ENCODE measurements at places on chromosomes 1 and 21.

DNA sequence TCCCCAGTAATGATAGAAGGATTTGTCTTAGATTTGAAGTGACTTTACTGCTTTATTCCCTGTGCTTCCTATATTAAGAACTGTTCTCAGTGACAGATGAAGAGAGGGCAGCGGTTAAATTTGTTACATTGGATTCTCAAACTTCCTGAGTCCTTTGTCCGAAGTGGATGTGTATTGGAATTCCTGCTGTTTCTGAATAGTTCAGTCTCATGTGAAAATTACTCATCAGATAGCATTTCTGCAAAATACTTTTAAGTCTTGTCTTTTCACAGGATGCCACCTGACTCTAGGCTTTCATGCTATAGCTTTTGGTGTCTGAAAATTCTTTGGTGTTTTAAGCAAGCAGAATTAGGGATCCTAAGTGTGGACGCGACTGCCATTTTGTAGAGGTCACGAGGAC lies 83.6 kb downstream of the PRDM2 start:
- no peak for DNase-seq

DNA sequence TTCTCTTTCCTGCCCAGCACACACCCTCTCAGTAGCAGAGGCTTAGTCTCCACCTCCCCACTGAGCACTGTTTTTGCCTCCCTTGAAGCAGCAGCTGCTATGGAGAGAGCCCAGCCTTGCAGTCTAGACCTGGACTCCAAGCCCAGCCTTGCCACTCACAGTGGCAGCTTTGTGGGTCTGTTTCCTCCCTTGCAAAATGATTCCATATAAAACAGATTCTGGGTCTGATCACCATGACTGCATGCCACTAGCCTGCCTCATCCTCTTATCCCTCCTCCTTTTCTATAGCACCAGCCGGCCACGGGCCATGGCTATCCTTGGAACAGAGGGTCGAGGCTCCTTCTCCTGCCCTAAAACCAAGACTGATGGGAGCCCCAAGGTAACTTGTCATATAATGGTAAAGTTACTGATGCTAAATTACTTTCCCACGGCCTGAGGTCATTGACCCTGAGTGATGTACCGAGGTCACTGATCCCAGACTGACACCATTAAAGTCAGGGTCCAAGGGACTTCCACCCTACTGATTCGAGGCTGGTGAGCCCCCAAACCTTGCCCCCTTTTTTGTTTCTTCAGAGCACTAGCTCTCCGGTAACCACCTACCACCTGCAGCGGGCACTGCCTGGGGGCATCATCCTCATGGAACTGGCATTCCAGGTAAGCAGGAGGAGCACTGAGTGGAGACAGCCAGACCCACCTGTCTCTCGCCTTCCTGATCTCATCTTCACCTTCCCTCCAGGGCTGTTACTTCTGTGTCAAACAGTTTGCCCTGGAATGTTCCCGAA lies 7.9 kb downstream of the HYI start:
- no peak for DNase-seq

DNA sequence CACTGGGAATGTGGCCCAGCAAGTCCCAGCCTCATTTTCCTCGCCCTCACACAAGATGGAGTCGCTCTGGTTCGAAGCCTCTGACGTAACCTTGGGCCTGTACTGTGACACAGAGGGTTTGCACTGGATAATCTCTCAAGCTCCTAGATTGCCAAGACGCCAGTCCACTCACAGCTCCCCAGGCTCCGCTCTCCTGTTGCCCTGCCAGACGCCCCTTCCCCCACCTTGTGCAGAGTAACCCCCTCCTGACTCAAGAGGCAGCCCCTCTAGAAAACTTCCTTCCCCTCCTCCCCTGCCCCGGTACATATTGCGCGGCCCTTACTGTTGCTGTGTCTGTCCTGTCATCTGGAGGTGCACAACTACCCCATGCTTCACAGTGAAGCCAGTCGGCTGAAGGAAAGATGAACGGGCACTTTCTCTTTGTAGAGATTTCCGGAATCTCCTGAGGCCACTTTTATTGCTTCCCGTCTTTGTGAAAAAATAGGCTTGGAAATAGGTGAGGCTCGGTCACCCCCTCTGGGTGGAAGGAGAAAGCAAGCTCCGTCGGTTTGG lies 981 bp upstream of the KIAA1614 start:
- no peak for DNase-seq

- no peak for DNase-seq
These were observed 1450.1 kb downstream of the KCNT2 start for GRCh38 chr1:195158091-195158490.

- no peak for DNase-seq
These were observed 70.3 kb downstream of the OLFML2B start for GRCh38 chr1:161953256-161953920.

DNA sequence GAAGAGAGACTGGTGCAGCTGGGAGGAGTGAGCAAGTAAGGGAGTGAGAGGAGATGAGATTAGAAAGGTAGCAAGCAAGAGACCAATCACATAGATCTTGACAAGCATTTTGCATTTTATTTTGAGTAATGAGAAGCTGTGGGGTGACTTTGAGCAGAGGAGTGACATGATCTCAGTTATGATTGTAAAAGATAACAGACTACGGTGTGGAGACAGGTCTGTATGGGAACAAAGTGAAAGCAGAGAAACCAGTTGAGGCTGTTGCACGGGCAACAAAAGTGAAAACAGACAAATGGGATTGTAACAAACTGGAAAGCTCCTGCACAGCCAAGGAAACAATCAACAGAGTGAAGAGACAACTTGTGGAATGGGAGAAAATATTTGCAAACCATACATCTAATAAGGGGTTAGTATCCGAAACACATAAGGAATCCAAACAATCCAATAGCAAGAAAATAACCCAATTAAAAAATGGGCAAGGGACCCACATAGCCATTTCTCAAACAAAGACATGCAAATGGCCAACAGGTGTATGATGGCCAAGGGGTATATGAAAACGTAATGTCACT lies 68.4 kb downstream of the SNRPE start:
- DNase-seq: no peak

DNA sequence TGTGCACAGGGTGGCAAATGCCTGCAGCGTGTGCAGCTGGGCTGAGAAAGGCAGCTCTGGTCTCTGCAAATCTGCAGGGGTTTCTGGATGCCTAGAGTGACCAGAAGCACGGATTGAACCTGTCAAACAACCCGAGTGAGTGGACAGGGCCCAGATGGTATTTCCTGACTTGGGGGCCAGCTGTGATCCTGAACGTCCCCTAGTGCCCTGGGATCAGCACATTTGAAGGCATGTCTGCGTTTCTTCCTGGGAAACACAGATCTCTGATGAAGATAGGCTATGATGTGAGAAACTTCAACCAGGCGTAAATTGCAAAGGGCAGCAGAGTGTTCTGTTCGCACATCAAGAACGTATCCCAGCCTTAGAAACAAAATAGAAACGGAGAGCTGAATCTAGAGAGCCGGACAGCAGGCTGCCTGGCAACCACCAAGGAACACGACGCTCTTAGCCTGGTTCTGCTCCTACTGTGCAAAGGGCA lies 163.1 kb downstream of the KCNJ6 start:
- no peak for DNase-seq

- no peak for DNase-seq
These were observed 15.8 kb downstream of the RCC1 start for GRCh38 chr1:28521502-28522164.

GRCh38 chr1:160131803-160132565 lies 16.4 kb downstream of the ATP1A2 start:
- DNase-seq: no peak

DNA sequence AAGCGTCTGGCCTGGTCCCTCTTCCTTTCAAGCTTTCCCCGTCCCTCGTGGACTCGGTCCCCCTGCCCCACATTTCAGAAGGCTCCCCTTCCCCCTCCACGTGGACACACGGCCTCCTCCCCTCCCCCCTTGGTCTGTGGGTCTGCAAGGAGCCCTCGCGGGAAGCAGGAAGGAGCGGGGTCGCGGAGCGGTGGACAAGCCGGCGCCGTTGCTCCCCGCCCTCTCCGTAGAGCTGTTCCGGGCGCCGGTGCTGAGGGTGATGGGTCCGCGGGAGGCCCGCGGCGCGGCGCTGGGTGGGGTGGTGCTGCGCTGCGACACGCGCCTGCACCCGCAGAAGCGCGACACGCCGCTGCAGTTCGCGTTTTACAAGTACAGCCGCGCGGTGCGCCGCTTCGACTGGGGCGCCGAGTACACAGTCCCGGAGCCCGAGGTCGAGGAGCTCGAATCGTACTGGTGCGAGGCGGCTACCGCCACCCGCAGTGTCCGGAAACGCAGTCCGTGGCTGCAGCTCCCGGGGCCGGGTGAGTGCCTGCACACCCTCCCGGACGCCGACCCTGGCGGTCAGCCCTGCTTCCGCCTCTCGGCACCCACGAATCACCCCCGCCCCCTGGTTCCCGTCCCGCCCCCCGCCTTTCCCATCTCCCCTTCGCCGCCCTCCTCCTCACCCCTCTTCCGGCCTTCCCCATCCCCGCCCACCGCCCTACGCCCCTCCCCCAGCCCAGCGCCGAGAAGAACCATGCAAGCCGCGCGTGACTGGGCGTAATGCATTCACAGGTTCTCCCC lies 5.3 kb downstream of the FCRLB start:
- DNase-seq: peak; percentile 66

DNA sequence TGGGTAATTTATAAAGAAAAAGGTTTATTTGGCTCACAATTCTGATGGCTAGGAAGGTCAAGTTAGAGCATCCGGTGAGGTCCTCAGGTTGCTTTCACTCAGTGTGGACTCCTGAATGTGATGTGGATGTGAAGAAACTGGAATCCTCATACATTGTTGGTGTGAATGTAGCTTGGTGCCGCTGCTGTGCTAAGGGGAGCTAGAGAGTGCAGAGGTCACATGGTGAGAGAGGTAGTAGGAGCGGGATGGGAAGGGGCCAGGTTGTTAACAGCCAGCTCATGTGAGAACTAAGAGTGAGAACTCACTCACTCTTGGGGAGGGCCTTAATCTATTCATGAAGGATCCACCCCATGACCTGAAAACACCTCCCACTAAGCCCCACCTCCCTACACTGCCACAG lies 21.8 kb downstream of the ITSN1 start:
- DNase-seq: no peak

DNA sequence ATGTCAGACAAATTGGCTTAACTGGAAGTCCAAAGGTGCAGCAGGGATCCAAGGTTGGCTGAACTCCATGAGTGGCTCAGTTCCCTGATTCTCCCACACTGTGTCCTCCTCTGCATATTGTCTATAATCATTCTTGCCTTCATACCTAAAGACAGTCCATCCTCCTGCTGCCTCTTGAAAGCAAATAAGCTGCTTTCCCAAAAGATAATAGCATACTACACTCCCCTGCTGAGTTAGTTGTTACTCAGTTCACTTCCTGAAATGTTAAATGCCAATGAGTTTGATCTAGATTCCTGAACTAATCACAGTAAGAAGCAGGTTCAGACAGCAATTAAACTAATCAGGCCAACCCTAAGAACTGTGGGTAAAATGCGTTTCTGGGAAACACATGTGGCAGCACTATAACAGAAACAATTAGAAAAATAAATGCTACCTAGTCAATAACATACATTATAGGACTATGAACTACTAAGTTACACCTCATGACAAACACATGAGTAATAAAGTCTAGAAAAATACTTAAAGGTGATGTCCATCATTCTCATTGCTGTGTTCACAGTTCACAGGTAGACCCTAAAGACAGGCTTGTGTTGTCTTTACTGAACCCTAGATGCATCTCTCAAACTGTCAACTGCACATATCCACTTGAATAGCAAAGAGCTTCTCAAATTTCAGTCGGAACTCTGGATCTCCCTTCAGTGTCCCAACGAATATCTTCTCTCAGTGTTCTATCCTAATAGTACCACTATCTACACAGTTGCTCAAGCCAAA lies 50.8 kb upstream of the BOLA1 start:
- DNase-seq: no peak

- no peak for DNase-seq
These were observed 25.7 kb downstream of the CTH start for GRCh38 chr1:70436622-70437251.

DNA sequence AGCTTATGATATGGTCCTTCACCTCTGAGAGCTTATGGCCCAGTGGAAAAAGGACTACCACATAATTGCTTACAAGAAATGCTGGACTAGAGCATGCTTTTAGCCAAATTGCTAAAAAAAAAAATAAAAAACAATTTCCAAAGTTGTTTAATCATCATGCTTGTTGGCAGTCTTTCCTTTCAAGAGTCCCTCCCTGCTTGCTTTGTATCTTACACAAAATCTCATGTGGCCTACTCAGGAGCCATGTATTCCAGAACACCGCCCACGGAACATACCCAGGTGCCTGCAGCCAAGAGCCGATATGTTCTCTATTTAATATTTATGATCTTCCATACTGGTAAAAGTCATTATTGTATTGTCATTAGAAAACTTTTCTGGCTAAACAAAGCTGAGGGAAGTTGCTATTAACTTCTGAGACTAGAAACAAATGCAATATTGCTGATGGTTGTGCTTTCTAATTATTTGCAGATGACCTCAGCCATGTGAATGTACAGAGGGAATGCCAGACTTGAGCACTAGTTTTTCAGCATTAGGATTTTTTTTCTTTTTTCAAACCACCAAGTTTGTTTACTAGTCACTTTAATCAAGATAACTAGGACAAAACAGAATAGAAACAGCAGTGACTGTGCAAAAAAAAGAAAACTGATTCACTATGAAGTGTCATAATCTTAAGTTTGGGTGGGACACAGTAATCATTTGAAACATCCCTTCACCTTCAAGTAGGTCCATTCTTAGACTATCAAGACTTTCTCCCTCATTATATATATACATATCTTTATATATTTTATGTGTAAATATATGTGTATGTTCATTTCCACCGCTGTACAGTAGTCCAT lies 129.3 kb upstream of the GORAB start:
- no peak for DNase-seq

DNA sequence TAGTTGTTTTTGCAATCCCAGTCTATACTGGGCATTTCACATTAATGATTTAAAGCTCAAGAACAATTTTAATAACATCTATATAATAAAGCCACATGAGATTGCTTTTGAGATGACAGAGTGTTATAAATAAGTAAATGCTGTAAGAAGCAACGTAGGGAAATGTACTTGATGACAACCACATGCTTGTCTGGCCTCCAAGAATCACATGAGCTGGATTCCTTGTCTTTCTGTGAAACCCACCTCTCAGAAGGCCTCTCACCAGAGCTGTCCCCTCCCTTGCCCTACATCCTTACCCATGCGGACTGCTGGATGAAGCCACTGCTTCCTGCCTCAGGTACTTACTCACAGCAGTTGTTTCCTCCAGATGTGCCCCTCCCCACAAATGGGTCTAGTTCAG lies 145.1 kb upstream of the CTTNBP2NL start:
- no peak for DNase-seq

GRCh38 chr1:196355206-196355786 lies 252.9 kb downstream of the KCNT2 start:
- DNase-seq: no peak

DNA sequence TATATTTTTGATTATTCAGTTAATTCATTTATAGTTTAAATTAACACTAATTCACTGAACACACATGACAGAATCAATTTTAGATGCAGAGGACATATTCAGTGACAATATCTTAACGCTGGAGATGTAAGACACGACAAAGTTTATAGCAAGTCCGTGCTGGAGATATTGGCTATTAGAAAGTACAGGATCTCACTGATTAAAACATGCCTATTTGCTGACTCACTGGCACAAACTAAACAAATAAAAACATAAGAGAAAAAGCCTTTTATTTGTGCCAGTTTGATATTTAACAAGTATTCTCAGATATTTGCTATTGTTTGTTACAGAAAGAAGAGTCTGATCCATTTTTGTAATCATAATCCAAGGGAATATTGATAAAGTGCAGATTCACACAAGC lies 1122.9 kb upstream of the B3GALT2 start:
- no peak for DNase-seq

GRCh38 chr1:48889082-48889481 lies 112.4 kb upstream of the BEND5 start:
- no peak for DNase-seq

Measured in T-helper 9 cell (primary cell).